Memory B cell (primary cell): ENCODE measurements at places on chromosomes 16 and 17.

GRCh38 chr16:84827897-84828296 is 8.1 kb downstream of the CRISPLD2 start:
- H3K36me3 ChIP-seq, result peaks cover 1% of the 10 kb centered on the region
- no peak for DNase-seq
- H3K4me1 ChIP-seq, result no peaks in the 10 kb centered on the region
- no peak overlapping the region for H3K4me3 ChIP-seq

DNA sequence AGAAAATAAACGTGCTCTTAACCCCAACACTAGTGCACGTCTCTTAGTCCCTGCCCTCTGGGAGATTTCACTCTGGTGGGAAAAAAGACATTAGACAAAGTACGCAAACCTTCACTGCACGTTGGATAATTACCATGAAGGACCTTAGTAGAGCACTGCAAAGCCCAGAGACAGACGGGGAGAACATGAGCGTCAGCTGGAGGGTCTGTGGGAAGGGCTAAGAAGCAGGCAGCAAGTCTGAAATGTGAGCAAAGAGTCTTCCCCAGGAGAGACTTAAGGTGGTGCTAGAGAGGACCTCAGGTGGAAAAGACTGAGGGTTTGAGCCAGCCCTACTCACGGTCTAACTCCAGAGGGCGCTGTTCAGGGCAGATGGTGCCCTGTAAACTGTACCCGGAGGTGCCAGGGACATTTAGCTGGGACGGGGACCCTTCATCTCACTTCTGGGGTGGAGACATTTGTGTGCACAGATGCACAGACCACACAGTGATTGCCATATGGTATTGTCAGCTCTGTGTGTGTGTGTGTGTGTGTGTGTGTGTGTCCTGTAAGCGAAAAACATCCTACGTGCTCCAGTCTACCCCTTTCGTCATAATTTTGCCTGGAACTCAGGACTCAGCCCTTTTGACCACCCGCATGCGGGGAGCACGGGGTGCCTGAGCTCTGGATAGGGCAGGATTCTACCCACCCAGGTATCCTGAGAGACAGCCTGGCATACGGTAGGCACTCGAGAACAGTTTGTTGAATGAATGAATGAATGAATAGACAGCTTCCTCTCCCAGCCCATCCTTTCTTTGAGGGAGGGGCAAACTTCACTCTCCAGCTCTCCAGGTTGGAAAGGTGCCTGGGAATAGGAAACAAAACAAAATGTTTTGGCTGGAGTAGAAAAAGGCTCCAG is 10.1 kb upstream of the STAC2 start:
- H3K4me3 ChIP-seq, result no peak overlapping the region
- no peak overlapping the region for H3K27ac ChIP-seq
- DNase-seq, result no peak
- peaks cover 14% of the 10 kb centered on the region for H3K27me3 ChIP-seq

- no peak overlapping the region for H3K4me3 ChIP-seq
- H3K36me3 ChIP-seq, result no peaks in the 10 kb centered on the region
- H3K27ac ChIP-seq, result no peak overlapping the region
- DNase-seq, result no peak
These were observed 68.2 kb upstream of the XYLT1 start for GRCh38 chr16:17538927-17539326.

- H3K27ac ChIP-seq, result no peak overlapping the region
- peaks cover 20% of the 10 kb centered on the region for H3K36me3 ChIP-seq
- no peaks in the 10 kb centered on the region for H3K4me1 ChIP-seq
- H3K27me3 ChIP-seq, result no peaks in the 10 kb centered on the region
- no peak for DNase-seq
- no peak overlapping the region for H3K4me3 ChIP-seq
These were observed 95.9 kb downstream of the HIC1 start for GRCh38 chr17:2150806-2151205.

- no peaks in the 10 kb centered on the region for H3K36me3 ChIP-seq
- no peak overlapping the region for H3K27ac ChIP-seq
- peaks cover 4% of the 10 kb centered on the region for H3K4me1 ChIP-seq
- H3K27me3 ChIP-seq, result peaks cover 15% of the 10 kb centered on the region
- DNase-seq, result no peak
- H3K4me3 ChIP-seq, result no peak overlapping the region
These were observed 13.5 kb upstream of the BHLHA9 start for GRCh38 chr17:1256699-1257098.

GRCh38 chr16:85612191-85612800 is 826 bp upstream of the GSE1 start:
- no peak for DNase-seq
- H3K27me3 ChIP-seq, result no peaks in the 10 kb centered on the region
- peak overlapping the region; percentile 87 for H3K4me3 ChIP-seq
- H3K4me1 ChIP-seq, result peaks cover 35% of the 10 kb centered on the region
- H3K36me3 ChIP-seq, result no peaks in the 10 kb centered on the region

GRCh38 chr17:36992701-36993100 is 43.9 kb downstream of the AATF start:
- peaks cover 56% of the 10 kb centered on the region for H3K36me3 ChIP-seq
- no peak overlapping the region for H3K4me3 ChIP-seq
- H3K27ac ChIP-seq, result no peak overlapping the region

- no peaks in the 10 kb centered on the region for H3K27me3 ChIP-seq
- H3K36me3 ChIP-seq, result no peaks in the 10 kb centered on the region
- H3K27ac ChIP-seq, result no peak overlapping the region
- no peak overlapping the region for H3K4me3 ChIP-seq
These were observed 474.3 kb upstream of the TOM1L1 start for GRCh38 chr17:54426296-54426886.

DNA sequence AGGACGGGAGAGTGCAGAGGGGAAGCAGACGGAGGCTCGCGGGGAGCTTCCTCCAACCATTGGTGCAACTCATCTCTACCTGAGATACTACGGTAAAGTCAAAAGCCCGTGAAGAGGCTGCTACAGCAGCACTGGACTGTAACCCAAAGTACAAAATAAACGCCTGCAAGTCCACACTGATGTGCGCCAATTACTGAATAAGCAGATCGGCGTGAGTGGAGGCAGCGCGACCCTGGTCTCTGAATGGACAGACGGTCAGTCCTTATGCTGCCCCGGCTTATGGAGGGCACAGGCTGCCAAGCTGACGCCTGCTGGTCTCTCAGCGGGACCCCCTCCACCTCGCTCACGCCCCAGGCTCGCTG is 58.5 kb downstream of the LMF1 start:
- H3K4me3 ChIP-seq, result no peak overlapping the region
- DNase-seq, result no peak
- H3K27me3 ChIP-seq, result no peaks in the 10 kb centered on the region
- H3K4me1 ChIP-seq, result peaks cover 2% of the 10 kb centered on the region
- H3K36me3 ChIP-seq, result peaks cover 12% of the 10 kb centered on the region

- no peak for DNase-seq
- peaks cover 23% of the 10 kb centered on the region for H3K36me3 ChIP-seq
- no peaks in the 10 kb centered on the region for H3K4me1 ChIP-seq
- H3K4me3 ChIP-seq, result no peak overlapping the region
- no peak overlapping the region for H3K27ac ChIP-seq
- H3K27me3 ChIP-seq, result no peaks in the 10 kb centered on the region
These were observed 35.0 kb downstream of the GAN start for GRCh38 chr16:81349608-81350305.

DNA sequence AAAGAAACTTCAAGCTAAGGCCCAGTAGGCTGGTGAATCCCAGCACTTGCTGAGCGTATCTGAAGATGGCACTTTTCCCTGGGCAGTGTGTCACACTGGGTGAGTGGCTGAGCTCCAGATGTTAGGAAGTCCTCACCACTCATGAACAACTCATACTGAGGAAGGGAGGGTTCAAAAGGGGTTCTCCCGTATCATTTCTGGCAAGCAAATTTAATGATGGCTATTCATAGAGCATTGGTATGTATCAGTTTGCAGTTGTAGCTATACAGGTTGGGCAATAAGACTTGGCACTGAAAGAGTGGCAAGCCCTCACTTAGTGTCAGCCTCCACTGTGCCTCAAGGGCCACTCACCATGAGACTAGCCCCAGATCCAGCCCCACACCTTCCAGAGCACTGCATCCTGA is 10.7 kb downstream of the GFOD2 start:
- no peak for DNase-seq
- H3K27ac ChIP-seq, result no peak overlapping the region
- H3K27me3 ChIP-seq, result no peaks in the 10 kb centered on the region

GRCh38 chr16:65622871-65623270 is 501.0 kb upstream of the CDH11 start:
- H3K4me3 ChIP-seq, result no peak overlapping the region

DNA sequence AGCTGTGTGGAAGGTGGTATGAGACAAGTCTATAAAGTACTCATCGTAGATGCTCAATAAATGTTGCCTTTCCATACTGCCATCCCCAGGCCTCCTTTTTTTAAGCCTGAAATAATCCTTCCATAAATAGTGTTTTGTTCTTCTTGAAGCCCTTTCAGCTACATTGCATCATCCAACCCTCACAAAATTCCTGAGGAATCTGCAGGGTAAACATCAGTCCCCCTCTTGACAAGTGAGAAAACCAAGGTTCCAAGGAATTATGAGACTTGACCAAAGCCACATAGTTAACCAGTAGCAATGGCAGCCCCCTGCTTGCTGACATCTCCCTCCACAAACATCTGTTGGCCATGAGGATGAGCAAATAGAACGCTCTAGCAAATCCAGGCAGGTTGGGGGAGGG is 89.7 kb upstream of the CCL1 start:
- no peak overlapping the region for H3K4me3 ChIP-seq
- DNase-seq, result no peak
- peaks cover 20% of the 10 kb centered on the region for H3K27me3 ChIP-seq
- H3K4me1 ChIP-seq, result no peaks in the 10 kb centered on the region
- no peaks in the 10 kb centered on the region for H3K36me3 ChIP-seq

DNA sequence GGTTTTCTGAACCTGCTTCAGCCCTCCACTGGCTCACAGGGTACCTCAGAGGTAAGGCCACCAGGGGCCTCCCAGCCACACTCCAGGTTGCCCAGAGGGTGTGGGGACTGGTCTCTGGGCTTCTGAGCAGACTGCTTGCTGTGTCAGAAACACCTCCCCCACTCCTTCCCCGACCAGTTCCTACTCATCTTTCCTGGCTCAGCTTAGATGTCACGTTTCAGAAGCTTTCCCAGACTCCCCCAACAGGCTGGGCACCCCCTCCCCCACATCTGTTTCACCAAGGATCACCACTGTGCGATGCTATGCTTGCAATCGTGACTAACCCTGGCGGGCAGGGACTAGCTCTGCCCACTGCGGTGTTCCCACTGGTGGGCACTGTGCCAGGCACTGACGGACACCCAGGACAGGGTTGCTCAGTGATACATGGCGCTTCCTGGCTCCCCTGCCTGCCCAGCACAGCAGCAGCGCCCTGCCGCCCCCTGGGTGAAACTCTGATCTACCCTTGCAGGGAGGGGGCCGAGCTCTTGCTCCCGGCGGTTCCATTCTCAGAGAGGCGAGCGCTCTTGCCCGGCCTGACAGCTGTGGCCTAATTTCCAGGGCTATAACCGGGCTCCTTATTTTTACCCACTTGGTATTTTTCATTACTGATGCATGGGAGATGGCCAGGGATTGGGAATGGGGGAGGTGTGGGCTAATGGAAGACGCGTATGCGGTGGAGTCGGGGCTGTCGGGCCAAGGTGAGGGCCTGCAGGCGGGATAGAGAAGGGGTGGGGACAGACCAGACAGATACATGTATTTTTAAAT is 29.4 kb upstream of the MTSS2 start:
- no peaks in the 10 kb centered on the region for H3K4me1 ChIP-seq
- no peak overlapping the region for H3K4me3 ChIP-seq
- peaks cover 18% of the 10 kb centered on the region for H3K36me3 ChIP-seq
- no peaks in the 10 kb centered on the region for H3K27me3 ChIP-seq

GRCh38 chr17:80319262-80319998 is 58.8 kb downstream of the RNF213 start:
- no peaks in the 10 kb centered on the region for H3K27me3 ChIP-seq
- H3K4me3 ChIP-seq, result no peak overlapping the region
- H3K36me3 ChIP-seq, result peaks cover 58% of the 10 kb centered on the region
- H3K27ac ChIP-seq, result no peak overlapping the region

DNA sequence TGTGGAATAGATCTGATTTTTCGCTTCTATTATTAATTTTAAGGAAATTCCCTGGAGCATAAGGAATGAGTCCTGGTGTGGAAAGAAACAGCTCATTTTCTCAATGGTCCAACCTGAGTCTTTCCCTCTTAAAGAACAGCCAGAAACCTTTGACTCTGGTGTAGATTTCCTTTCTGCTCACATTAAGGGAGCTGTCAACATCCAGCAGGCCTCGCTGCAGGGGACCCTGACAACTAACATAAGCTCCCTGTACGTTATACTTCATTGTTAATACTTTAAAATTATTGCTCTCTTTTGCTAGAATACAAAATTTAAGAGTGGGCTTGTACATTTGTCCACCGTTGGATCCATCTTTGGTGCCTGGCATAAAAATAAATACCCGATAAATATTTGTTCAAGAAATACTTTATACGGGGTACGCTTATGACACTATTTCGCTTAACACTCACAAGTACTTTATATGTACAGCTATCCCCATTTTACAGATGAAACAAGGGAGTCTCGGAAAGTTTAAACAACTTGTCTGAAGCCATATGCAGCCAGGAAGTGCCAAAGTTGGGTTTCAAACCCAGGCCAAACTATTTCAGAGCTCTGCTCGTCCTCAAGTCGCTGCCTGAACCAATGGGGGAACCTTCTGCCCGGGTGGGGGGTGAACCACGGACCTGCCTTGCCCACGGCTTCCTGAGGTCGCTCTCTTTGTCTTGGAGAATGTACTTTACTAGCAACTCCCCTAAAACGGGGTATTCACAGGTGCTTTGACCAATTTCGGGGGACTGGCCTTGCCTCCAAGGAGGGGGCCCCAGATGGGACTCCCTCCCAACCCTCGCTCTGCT is 611 bp downstream of the SMARCE1 start:
- peak overlapping the region; percentile 94 for H3K4me3 ChIP-seq
- no peak for DNase-seq
- peaks cover 19% of the 10 kb centered on the region for H3K4me1 ChIP-seq
- H3K27me3 ChIP-seq, result no peaks in the 10 kb centered on the region
- peaks cover 16% of the 10 kb centered on the region for H3K36me3 ChIP-seq

GRCh38 chr17:76530095-76530723 is 7.3 kb downstream of the CYGB start:
- peaks cover 6% of the 10 kb centered on the region for H3K36me3 ChIP-seq
- DNase-seq, result no peak
- peak overlapping the region; percentile 64 for H3K4me3 ChIP-seq
- no peaks in the 10 kb centered on the region for H3K27me3 ChIP-seq
- peaks cover 23% of the 10 kb centered on the region for H3K4me1 ChIP-seq

DNA sequence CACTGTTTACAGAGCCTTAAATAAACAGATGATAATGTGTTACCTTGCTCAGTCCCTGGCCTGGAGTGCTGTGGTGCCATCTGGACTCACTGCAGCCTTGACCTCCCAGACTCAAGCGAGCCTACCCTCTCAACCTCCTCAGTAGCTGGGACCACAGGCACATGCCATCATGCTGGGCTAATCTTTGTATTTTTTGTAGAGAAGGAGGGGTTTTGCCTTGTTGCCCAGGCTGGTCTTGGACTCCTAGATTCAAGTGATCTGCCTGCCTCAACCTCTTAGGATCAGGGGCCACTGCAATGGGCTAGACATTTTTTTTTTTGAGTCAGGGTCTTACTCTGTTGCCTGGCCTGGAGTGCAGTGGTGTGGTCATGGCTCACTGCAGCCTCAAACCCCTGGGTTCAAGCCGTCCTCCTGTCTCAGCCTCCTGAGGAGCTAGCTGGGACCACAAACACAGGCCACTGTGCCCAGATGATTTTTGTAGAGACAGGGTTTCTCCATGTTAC is 5.0 kb upstream of the NAGLU start:
- peaks cover 1% of the 10 kb centered on the region for H3K27me3 ChIP-seq
- no peak overlapping the region for H3K27ac ChIP-seq
- peak overlapping the region; percentile 84 for H3K4me3 ChIP-seq
- no peaks in the 10 kb centered on the region for H3K36me3 ChIP-seq
- peaks cover 20% of the 10 kb centered on the region for H3K4me1 ChIP-seq

GRCh38 chr16:50690177-50690576 is 3.2 kb upstream of the NOD2 start:
- DNase-seq, result no peak
- H3K4me1 ChIP-seq, result peaks cover 33% of the 10 kb centered on the region
- no peaks in the 10 kb centered on the region for H3K36me3 ChIP-seq
- peaks cover 7% of the 10 kb centered on the region for H3K27me3 ChIP-seq
- H3K4me3 ChIP-seq, result no peak overlapping the region
